ENCODE measurements at places on chromosomes 3 and 15.

- no peak for DNase-seq
Observed at GRCh38 chr15:34621675-34622074, 38.2 kb upstream of the GOLGA8B start.

GRCh38 chr3:51501833-51502561, 2.2 kb upstream of the DCAF1 start:
- peak; percentile 27 for DNase-seq

GRCh38 chr3:186532598-186533072, 11.5 kb downstream of the CRYGS start:
- no peak for DNase-seq

- no peak for DNase-seq
Observed at GRCh38 chr3:53357458-53357857, 10.1 kb upstream of the DCP1A start.

DNA sequence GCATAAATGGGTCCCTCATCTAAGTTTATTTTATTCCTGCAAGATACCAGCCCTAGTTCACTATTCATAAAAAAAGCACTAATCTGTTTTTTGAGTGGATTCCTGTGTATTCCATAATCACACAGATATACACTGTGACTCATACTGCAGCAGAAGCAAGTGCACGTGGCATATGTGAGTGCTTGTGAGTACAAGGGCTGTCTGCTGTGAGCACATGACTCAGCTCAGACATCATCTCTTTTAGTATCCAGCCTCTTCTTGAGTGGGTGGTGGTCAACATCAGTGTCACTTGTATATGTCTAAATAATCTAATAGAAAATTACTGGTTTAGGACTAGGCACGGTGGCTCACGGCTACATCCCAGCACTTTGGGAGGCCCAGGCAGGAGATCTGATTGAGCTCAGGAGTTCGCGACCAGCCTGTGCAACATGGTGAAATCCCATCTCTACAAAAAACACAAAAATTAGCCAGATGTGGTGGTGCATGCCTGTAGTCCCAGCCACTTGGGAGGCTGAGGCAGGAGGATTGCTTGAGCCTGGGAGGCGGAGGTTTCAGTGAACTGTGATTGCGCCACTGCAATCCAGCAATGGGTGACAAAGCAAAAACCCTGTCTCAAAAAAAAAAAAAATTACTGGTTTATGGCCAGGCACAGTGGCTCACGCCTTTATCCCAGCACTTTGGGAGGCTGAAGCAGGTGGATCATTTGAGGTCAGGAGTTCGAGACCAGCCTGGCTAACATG, 49.8 kb downstream of the NIPA2 start:
- peak; percentile 59 for DNase-seq

DNA sequence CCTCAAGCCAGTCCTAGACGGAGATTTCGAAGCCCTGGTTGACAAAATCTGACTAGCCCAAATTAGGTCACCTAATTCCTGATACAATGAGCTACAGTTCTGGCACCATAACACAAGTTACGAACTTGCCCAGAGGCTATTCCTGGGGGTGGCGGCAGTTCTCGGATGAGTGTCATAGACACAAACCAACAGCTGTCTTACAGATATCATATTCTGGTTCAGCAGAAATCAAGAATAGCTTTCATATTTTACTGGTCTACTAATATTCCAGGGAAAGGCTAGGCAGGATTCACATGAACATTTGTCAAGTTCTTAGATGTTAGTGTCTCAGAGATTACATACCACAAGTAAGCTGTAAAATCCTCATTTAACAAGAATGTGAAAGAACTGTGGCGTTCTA, 8.8 kb downstream of the ANAPC13 start:
- no peak for DNase-seq

Data from pulmonary artery endothelial cell (primary cell).